SHP77 treated with DMSO at 0.1 percent for 48 hours (cell line): ENCODE measurements at places on chromosomes 2 and 18.

DNA sequence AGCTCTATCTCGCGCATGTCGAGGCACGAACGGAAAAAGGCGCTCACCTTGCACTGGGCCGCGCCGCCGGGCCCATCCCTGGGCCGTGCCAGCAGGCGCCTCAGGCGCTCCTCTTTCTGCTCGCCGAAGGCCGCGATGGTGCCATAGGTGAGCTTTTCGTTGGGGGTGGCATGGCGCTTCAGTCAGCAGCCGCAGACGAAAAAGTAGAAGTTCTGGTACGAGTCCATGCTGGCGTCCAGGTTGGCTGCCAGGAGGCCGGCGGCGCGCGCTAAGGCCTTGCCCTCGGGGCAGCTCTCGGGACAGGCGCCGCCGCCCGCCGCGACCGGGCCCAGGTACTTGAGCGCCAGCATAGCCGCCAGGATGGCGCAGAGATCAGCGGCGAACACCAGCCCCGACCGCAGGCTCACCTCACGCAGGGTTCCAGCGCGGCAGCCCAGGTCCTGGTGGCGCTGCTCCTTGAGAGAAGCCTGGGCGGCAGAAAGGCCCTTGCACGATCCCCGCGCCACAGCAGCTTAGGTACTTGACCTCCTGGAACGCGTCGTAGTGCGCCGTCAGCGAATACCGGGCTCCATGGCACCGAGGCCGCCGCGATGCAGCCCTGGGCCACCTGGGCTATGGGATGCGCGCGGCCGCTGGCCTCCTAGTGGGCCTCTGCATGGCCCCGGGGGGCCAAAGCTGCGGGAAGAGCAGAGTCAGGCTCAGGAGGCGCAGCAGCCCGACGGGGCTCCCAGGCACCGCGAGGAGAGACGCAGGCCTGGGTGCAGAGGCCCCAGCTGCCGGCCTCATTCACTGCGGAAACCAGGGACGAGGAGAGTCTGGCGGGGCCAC lies 12.8 kb downstream of the ALPG start:
- no peak for DNase-seq

DNA sequence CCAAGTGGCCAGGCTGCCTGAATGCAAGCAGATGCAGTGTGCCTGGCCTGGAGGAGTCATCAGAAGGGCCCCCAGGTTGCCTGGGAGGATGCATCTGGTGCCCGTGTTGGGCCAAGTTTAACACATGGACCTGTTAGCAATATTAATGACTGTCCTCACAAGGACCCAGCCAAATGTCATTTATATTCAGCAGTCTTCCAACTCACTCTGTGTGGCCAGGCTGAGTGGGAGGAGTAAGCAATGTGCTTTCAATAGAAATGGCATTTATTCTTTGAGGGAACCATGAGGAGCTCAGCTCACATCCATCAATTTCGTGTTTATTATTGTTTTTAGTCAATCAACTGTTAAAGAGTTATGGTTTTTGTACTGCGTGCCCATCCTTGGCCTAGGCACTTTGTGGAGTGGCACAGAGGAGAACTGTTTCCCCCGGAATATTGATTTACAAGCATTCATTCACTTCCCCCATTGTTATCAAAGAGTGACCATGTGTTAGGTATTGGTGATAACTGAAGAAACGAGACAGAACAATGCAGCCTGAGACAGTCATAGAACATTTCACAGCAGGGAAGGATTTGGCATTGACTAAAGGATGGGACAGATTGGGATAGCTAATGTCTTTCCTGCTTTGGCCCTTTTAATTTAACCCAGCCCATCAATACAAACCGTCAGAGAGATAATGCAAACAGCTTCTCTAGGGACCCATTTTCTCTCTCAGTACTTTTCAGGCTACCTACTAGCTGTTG lies 725.2 kb downstream of the TSN start:
- DNase-seq: no peak

DNA sequence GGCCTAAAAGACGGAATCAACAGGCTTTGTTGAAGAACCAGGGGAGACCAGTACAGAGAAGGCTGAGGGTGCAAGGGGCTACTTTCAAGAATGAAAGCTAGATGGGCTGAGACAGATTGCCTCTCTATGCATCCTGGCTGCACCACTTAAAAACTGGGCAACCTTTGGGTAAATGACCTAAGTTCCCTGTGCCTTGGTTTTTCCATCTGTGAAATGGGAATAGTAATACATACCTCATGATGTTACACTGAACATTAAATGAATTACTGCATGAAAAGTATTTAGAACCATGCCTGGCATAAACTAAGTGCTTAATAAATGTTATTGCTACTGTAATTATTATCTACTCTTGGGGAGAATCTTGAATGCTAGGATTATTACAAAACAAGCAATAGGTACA lies 106.5 kb downstream of the PRKCE start:
- DNase-seq: no peak

GRCh38 chr18:2304378-2305175 lies 266.7 kb downstream of the METTL4 start:
- DNase-seq: no peak

DNA sequence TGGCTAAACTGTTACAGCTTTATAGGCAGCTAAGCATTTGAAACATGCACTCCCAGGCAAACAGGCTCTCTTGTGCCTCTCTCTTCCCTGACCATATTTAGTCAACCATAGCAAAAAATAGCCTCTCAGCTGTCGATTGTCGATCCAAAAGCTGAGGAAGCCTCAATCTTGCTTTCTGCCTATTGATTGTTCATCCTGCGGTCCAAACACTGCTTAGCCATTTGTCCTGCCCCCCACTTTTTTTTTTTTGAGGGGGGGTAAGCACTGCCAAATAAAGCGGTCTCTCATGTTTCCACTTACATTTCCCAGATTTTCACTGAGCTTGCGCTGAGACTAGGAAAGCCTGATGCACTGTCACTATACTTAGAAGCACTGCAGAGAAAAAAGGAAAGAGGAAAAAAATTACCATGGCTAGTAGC lies 90.8 kb downstream of the MIB1 start:
- no peak for DNase-seq

GRCh38 chr2:75949385-75950030 lies 238.8 kb upstream of the GCFC2 start:
- DNase-seq: no peak
